ENCODE measurements at places on chromosomes 2 and 18.

- DNase-seq: no peak
Observed at GRCh38 chr2:21332993-21333625, 209.3 kb downstream of the TDRD15 start.

- DNase-seq: no peak
Observed at GRCh38 chr2:123597988-123598387, 427.1 kb upstream of the CNTNAP5 start.

GRCh38 chr2:68189991-68190784, 32.5 kb downstream of the PNO1 start:
- no peak for DNase-seq

GRCh38 chr2:232460171-232460570, 4.2 kb downstream of the ALPI start:
- no peak for DNase-seq

DNA sequence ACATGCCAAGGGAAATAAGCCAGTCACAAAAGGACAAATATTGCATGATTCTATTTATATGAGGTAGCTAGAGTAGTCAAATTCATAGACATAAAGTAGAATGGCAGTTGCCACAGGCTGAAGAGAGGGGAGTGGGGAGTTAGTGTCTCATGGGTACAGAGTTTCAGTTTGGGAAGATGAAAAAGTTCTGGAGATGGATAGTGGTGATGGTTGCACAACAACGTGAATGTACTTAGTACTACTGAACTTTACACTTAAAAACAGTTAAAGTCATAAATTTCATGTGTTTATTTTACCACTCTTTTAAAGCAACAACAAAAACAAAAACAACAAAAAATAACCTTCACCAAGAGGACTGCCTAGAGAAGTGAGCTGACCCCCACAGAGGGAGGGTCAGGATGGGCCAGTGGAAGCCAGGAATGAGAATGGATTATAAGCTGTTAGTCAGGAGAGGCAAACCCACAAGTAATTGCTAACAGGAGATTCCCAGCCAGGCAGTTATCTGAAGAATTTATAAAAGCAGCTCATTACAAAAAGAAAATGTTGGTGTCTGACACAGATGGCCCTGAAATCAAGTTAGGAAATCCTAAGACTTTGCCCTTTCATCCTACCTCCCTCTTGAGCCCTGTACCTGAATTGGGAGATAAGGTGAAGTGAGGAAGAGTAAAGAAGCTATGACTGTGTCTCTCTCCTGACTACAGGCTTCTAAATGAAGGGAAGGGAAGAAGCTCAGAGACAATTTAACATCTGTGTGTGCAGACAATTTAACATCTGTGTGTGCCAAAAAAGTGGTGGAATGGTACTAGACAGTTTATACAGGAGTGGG, 263.4 kb downstream of the PDE11A start:
- no peak for DNase-seq

- no peak for DNase-seq
Observed at GRCh38 chr2:137957033-137957432, 7.2 kb upstream of the HNMT start.

DNA sequence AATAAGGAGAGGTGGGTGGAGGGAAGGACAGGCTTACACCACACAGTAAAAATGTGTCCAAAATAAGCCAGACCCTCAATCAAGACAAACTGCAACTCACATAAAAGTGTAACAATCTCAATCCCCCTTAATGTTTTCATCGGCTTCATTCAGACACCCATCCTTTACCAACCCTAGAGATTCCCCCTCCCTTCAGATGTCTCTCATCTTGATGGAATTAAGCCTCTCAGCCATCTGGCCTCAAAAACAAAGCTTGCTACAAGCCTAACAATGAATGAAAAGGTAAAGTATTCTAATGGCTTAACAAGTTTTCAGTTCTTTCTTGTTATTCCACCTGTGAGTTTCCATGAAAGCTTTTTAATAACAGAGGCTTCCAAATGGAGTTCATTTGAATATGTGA, 5.2 kb downstream of the RTTN start:
- DNase-seq: no peak

DNA sequence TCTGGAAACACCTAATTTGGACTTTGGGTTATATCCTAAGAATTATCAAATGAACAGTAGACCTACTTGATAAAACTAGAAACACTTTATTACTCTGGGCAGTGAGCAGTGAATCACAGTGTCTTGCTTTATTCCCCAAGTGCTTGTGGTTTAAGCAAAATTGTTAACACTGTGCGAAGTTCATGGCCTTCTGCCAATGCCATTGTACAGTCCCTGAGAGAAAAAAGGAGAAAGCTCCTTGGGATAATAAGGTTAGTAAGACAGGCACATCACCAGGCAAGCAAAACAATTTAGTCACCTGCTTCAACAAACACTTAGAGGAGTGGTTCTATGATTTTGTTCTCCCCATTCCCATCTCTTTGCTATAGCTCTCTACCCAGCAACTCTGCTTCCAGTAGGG, 39.8 kb downstream of the ADCYAP1 start:
- no peak for DNase-seq

DNA sequence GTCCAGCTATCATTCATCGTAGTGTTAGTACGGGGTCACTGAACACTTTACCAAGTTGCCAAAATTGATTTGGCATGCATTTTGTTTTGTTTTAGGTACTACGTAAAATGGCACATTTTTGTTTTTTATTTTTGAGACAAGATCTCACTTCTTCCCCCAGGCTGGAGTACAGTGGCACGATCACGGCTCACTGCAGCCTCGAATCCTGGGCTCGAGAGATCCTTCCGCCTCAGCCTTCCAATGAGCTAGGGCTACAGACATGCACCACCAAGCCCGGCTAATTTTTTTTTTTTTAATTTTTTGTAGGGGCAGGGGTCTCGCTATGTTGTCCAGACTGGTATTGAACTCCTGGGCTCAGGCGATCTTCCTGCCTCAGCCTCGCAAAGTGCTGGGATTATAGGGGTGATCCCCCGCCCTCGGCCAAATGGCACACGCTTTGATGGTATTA, 786 bp downstream of the TAF1B start:
- DNase-seq: peak; percentile 59

DNA sequence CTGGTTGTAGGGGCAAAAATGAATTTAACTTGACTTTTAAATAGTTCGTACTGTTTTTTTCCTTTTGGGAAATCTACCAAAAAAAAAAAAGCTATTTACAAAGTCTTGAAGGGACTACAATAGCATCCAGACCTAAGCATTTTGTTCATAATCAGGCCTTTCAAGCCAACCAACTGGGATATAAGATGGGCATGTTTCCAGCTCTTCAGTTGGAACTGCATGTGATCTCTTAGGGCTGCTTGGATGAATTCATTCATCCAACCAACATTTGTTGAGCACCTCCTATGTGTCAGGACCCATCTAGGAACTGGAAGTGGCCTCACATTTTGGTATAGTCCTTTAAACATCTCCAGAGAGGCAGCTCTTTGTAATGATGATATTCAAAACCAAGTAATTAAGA, 98.6 kb downstream of the AAK1 start:
- DNase-seq: no peak

DNA sequence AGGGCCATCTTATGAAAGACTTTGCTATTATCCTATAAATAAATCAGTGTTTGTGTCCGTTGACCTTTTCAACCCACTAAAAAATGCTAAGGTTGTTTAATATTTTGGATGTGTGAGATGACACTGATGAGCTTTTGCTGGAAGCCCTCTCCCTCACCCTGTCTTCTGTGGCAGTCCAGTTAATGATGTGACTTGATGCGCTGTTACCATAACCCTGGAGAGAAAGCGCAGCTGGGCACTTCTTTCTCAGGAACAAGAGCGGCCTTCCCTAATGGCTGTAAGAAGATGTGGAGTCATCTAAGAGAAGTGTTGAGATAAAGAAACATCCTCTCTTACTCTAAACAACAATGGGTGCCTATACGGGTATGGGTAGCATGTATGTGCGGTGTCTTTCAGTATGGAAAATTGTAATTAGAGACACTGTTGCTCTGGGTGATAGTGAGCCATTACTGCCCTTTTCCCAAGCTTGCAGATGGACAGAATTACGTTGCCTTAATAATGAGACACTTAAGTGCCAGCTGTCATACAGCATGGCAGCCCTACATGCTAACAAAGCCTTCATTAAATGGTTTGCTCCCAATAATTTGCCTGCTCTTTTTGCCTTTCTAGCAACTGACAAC, 165.6 kb upstream of the NABP1 start:
- no peak for DNase-seq

GRCh38 chr2:39741871-39742270, 37.2 kb downstream of the THUMPD2 start:
- no peak for DNase-seq

Measured in islet precursor cell (in vitro differentiated cells).